NCI-H510A treated with DMSO at 0.1 percent for 48 hours (cell line): ENCODE measurements at places on chromosomes 1 and 21.

DNA sequence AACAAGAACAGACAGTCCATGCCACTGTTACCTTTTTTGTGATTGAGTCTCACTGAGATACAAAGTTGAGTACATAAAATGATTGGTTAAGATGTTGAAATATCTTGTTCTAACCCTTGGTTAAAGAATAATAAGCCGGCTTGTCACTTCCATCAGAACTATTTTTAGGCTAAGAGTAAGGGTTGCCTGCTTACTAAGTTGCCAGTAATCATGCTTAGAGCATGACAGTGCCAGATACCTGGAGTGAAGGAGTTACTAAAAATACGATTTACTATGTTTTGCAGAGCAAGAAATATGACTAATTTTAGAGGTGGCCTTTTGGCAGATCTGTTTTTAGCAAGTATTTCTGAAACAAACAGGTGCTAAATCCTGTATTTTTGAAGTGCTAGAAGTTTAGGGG, 6.0 kb downstream of the HUNK start:
- DNase-seq, result no peak

DNA sequence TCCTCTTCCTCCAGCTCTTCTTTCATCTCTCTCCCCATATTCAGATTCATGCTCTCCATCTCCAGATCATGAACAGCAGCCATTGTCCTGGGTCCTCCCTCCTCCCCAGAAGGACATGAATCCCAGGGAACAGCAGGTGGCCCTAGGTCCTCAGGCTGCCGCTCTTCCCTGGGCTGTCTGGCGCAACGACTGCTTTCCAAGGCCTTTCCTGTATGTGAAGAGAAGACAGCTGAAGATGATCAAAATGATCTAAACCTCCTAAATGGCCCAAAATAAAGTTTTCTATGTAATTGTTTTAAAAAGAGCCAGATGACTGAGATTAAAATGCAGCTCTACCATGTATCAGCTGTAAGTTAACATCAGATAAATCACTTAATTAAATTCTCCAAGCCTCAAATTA, 22.5 kb downstream of the RHBDL2 start:
- peak; percentile 75 for DNase-seq

DNA sequence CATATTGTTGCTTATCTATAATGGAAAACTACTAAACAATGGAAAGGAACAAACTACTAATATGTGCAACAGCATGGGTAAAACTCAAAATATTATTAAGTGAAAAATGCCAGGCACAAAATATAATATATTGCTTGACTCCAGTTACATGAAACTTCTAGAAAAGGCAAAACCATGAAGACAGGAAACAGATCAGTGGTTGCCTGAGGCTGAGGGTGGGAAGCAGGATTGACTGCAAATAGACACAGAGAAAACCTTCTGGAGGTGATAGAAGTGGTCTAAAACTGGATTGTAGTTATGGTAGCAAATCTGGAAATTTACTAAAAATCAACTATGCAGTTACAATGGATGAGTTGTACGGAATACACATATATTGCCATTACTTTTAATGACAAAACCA, 29.5 kb upstream of the SLC44A3 start:
- DNase-seq, result no peak

DNA sequence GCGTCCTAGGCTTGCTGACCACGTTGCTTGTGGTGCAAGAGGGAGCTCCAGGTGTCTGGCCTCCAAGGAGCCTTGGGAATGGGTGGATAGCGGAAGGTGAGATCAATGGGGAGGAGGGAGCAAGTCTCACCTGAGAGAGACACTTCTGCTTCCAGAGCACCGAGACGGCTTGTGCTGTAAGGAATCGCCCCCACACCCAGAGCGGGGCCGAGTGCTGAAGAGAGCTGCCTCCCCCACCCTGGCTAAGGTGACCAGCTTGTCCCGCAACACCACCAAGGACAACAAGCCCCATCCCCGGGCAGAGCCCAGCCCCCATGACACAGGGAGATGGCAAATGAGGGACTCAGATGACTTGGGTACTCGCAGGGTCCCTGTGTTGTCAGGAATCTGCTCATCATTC, 485.6 kb downstream of the NPHP4 start:
- DNase-seq, result no peak

DNA sequence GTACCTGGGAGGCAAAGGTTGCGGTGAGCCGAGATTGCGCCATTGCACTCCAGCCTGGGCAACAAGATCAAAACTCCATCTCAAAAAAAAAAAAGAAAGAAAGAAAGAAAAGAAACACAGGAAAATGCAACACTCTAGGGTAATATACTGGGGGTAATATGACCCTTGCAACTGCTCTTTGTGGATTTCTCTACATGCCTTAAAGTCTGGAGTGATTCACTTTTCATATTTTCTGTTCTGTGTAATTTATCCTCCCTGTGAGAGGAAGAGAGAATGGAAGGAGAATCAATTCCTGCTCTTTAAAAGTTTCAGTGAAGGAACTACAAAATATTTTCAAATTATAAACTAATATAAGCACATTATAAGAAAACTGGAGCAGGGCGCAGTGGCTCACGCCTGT, 22.7 kb downstream of the RIT1 start:
- DNase-seq, result no peak

DNA sequence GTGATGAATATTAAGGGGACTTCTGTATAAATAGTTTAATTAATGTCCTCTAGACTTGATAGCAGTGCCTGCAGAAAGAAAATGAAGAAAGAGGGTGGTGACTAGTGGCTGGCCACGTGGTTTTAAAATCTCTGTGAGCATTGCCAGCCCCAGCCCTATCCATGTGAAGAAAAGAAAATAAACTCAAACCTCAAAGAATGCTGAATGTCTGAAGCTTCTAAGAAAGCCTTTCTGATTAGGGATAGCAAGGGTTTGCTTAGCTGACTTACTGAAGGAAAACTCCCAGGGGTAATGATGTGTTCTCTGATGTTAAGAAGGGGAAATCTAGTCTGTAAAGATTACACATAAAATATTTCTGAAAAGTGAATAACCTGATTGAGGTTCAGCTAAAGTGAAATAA, 31.8 kb downstream of the ADGRL2 start:
- DNase-seq, result no peak

- DNase-seq, result no peak
Measured at GRCh38 chr21:44932408-44933181, 7.2 kb upstream of the SLX9 start.

DNA sequence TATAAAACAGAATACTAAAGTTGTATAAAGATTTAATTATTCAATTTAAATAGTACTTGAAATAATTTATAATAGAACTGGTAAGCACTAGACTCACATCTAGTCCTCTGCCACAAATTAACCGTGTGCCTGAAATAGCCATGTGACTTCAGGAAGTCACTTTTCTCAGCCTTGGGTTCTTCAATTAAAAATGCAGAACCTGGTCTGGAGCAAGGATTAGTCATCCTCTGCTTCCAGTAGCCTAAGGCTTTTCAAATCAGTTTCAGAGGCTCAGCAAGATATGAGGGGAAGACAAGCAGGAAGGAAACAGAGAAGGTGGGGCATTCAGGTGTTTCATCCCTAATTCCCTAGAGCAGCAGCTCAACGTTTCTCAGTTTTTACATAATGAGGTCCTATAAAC, 23.0 kb downstream of the DPH5 start:
- no peak for DNase-seq

- DNase-seq, result no peak
Measured at GRCh38 chr1:232922485-232922884, 27.9 kb upstream of the NTPCR start.

DNA sequence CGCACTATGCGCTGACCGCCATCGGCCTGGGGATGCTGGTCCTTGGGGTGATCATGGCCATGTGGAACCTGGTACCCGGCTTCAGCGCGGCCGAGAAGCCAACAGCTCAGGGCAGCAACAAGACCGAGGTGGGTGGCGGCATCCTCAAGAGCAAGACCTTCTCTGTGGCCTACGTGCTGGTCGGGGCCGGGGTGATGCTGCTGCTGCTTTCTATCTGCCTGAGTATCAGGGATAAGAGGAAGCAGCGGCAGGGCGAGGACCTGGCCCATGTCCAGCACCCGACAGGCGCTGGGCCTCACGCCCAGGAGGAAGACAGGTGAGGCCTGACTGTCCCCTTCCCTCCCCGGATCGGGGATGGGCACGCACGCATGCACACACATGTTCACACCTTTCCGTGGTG, 31.9 kb upstream of the FHAD1 start:
- no peak for DNase-seq

DNA sequence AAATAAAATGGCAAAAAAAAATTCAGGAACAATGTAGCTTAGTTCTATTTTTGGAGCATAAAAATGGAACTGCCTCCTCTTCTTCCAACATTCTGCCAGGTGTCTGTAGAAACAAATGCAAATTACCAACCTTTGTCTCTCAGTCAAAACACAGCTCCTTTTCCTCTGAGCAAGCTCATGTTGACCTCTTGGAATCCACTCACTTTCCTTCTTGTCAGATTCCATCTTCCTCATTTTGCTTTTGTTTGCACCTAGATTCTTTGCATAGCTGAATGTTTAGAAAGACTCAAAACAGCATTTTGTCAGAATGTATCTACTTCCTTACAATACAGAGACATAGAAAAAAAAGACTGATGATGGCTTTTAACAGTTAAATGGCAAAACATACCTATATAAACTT, 178.2 kb downstream of the ADGRL2 start:
- DNase-seq, result no peak

GRCh38 chr1:222829868-222830267, 15.0 kb downstream of the DISP1 start:
- no peak for DNase-seq

DNA sequence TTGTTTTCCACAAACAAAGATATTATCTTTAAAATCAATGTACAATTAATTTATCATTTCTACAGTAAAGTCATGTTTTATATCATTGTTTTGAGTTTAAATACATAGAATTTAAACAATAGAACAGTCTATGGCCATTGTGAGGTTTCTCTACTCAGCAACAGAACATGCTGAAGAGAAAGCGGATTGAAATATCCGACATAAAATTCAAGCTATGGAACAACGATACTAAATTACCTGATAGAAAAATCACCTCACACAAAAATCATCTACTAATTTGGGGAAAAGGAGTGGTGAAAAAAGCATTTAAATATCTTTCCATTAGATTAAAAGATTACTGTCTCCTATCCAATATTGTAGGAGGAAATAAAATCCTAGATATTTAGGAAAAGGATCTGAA, 12.6 kb downstream of the CDKN2C start:
- no peak for DNase-seq

DNA sequence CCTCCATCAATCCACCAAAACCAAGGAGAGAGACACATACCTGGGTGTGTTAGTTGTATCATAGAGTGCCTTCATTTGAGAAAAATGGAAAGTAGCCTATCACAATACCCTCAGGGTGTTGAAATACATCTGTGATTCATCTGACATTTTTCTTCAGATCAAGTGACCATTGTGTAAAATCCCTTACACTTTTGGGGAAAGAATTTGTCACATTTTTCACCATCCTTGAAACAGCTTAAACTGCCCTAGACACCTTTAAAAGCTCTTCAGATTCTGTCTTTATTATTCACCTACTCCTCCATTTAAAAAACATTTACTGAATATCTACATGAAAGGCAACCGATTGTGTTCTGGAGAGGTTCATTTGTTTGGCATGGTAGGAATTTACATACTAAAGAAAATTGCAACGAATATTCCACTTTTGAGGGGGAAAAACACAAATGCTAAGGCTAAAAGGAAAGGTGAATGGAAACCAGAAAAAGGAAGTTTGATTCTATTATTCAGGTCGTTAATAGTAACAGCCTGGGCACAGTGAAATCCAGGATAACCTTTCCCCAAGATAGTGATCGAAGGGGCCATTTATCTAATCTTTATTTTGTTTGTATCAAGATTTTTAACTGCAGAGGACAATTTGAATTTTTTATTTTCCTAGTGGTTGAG, 70.4 kb upstream of the SAMSN1 start:
- no peak for DNase-seq

DNA sequence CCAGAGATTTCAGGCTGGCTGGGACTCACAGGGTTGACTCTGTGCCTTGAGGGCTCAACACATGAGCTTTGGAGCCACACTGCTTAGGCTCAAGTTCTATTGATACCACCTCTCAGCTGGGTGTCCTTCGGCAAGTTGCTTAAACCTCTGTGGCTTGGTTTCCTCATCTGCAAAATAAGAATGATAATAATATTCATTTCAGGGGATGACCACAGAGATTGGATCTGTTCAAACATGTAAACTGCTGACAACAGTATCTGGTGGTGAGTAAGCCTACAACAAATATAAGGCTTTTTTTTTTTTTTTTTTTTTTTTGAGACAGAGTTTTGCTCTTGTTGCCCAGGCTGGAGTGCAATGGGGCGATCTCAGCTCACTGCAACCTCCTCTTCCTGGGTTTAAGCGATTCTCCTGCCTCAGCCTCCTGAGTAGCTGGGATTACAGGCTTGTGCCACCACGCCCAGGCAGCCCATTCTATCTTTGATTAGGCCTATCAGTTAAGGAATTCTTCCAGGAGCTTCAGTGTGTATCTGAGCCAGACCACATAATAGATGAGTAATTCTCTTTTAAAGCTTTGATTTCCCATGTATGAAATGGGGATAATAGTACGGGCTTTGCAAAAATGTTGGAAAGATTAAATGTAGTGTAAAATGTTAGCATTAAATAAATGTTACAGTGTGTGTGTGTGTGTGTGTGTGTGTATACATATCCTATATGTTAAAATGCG, 437.6 kb downstream of the PRDM2 start:
- DNase-seq, result no peak

DNA sequence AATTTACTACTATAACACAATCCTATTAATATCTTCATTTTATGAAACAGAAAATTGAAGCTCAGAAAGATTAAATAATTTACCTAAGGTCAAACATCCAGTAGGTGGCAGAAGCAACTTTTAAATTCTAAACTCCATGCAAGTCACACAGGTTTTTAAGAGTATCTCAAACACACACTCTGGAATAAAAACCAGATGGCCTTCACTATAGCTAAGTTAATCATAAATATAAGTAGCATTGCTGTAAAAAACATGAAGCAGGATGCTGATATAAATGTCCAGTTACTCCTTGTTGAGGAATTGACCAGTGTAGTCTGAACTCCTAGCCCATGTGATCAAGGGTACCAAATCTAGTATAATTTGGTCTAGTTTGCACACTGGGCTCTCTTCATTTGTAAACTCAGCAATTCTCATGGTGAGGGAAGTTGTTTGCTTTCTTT, 9.4 kb upstream of the FMO3 start:
- peak; percentile 64 for DNase-seq

DNA sequence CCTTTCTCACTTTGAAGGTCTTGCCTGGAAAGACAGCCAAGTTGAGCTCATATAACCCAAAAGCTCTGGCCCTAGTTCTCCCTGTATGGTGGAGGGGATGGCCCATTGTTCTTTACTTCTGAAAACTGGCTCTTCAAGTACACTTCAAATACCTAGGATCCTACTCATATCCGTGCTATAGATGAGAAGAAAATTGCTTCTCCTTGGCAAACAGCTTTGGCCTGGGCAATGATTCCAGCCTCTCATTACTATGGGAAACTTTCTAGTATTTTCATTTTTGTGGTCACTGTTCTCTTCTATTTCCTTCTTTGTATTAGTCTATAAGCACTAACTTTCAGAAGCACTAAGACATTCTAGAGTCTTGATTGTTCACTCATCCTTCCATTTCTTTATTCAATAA, 53.7 kb downstream of the ZNF697 start:
- no peak for DNase-seq

GRCh38 chr1:8203551-8203950, 114.4 kb upstream of the SLC45A1 start:
- no peak for DNase-seq
